NK-92 treated with Interleukin-12 subunit alpha and Interleukin-12 subunit beta, amount 100 ng/mL, for 24 hours (cell line): ENCODE measurements at places on chromosomes 3 and 15.

GRCh38 chr3:188827576-188827975 is 344.2 kb upstream of the TPRG1 start:
- DNase-seq: no peak

GRCh38 chr3:147384210-147385058 is 21.9 kb downstream of the ZIC4 start:
- no peak for DNase-seq

- DNase-seq: no peak
Observed at GRCh38 chr15:72604794-72605193, 49.7 kb upstream of the GOLGA6B start.

GRCh38 chr3:76096836-76097588 is 311.7 kb upstream of the ZNF717 start:
- DNase-seq: no peak

DNA sequence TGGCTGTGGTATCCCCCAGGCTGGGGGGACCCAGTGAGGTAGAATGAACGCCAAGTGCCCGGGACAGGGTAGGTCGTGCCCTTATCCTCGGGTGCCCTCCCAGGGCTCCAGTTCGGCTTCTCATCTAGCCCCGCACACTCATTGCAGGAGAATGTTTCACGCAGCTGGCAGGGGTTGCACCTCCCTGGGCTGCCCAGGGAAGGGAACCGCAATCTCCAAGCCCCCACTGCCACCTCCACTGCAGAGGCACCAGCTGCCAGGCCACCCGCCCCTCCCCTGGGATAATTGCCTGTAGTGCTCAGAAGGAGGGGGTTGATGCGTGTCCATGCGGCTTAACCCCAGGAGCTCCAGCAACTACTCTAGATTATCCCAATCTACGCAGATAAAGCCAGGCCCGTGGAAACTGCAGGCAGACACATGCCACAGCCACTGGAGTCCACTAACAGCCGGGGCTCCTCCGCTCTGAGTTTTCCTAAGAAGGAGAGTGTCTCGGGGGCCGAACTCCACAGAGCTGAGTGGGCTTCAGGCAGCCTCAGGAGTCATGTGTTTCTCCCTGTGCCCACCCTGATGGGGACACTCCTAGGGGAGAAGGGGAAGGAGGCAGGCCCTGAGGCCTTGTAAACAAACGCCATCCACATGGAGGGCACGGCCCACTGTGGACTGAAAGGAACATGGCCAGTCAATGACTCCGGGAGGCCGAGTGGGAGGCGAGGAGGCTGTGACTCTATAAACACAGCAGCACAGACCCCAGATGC is 137.2 kb upstream of the IQSEC1 start:
- no peak for DNase-seq

GRCh38 chr15:63294359-63294758 is 17.0 kb downstream of the APH1B start:
- no peak for DNase-seq

- DNase-seq: no peak
Observed at GRCh38 chr3:71987828-71988227, 202.9 kb upstream of the PROK2 start.

GRCh38 chr3:125116311-125117080 is 60.7 kb upstream of the HEG1 start:
- DNase-seq: no peak

DNA sequence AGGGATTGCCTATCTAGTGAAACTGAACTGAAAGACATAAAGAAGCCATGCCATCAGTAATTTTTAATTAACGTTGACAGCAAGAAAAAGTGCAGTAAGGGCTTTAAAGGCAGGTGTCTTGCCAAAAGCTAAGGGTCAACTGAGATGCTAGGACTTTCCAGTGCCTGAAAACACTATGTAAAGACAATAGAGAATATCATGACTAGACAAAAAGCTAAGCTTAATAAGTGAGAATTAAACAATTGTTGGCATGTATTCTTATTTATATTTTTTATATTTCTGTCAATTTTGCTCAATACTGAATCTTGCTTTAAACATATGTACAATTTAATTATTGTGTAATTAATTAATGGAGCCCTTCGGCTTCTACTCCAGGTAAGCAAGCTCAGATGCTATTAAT is 803.1 kb downstream of the IGSF11 start:
- DNase-seq: no peak

- no peak for DNase-seq
Observed at GRCh38 chr3:123791417-123791816, 92.7 kb downstream of the MYLK start.

- DNase-seq: no peak
Observed at GRCh38 chr3:15180042-15180611, 25.9 kb upstream of the CAPN7 start.

DNA sequence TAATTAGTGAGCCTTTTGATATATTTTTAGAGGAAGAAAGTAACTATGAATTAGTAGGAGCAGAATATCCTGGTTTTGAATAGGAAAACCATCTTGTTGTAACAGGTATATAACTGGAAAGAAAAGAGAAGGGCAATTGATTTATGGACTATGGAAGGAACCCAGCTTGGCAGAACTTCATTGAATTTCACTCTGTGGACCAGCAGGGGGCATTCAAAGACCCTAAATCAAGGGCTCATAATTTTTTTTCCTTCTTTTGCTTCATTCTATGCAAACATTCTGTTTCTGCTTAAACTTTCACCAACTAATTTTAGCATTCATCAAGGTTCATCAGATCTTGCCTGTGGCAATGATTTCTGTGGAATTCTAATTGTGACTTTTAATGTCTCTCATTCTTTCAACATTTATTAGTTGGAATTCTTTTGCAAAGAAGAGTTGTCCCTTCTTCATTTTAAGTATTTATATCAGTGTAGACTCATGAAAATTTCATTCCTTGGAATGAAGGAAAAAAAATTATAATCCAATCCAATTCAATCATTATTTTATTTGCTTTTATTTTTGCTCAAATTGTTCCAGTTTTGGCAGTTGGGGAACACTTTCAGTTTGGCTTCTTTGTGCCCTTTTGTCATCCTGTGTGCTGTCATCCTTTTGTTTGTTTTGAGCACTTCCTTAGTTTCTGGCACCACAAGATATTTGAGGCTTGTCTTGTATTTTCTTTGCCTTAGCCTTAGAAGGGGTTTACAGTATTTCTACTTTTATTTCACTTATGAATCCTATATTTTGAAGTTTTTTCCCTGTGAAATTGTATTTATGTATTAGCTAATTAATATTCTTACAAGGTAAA is 30.4 kb downstream of the NXPE3 start:
- DNase-seq: no peak

GRCh38 chr3:24520976-24521419 is 26.3 kb upstream of the THRB start:
- no peak for DNase-seq

DNA sequence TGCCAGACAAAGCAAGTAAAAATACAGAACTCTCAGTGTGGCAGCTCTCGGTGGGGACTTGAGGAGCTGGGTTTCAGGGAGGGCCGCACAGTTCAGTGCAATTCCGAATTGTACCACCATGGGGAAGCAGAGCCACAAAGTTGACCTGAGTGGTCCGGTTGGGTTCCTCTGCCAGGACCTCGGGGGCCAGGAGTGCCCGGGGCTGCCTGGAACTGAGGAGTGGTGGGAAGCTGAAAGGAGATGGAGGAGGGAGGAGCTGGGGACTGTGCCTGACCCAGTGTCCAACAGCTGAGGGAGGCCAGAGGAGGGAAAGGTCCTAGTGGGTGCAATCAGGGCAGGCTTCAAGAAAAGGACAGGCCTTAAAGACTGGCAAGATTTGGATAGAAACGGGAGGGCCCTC is 32.2 kb upstream of the TRH start:
- peak; percentile 15 for DNase-seq

DNA sequence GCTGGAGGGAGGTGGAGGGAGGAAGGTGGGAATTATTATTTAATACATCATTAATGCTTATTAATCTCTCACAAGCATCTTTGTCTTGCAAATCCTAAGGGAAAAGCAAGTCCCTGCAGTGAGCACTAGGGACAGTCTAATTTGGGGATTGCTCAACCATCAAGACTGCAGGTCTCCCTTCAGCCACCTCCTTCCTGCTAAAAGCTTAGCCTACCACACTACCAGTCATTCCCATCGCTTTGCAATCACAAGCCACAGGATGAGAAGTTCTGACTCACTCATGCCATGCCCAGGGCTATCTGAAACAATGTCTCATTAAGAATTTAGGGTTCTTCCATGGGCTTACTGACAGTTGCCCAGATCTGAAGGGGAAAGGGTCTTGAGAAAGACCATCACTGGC is 51.0 kb upstream of the EIF1B start:
- no peak for DNase-seq

- peak; percentile 27 for DNase-seq
Observed at GRCh38 chr3:23916152-23916885, 471 bp downstream of the NKIRAS1 start.

GRCh38 chr3:55218577-55218976 is 268.5 kb downstream of the WNT5A start:
- DNase-seq: no peak

- DNase-seq: no peak
Observed at GRCh38 chr3:129118745-129119144, 2.9 kb downstream of the RAB43 start.

GRCh38 chr15:37794947-37795346 is 139.5 kb upstream of the TMCO5A start:
- DNase-seq: no peak

- no peak for DNase-seq
Observed at GRCh38 chr3:13088028-13089006, 15.1 kb upstream of the IQSEC1 start.

DNA sequence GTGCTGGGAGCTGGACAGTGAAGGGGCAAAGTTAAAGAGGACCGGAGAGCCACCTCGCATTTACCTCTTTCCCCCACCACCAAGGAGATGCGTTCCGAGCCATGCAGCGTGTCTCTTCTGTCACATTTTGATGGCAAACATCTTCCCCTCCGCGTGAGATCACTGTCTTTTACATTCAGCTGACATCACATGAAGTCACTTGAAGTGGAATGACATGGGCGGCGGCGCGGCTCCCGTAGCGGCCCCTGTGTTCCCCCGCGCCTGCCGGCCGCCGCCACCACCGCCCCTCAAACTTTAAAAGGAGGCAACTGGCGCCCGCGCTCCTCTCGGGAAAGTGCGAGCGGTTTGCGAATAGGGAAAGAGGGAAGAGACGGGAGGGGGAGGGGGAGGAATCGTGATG is at the start of gene FEZF2:
Gene FEZF2 (minus strand): TSS at position 336 of the 400 bp plus-strand sequence. CDS start 682 bp downstream, outside the sequence.
- DNase-seq: no peak

- no peak for DNase-seq
Observed at GRCh38 chr3:13042715-13043271, 30.4 kb downstream of the IQSEC1 start.

GRCh38 chr15:82963471-82964341 is 11.2 kb upstream of the HOMER2 start:
- DNase-seq: no peak

DNA sequence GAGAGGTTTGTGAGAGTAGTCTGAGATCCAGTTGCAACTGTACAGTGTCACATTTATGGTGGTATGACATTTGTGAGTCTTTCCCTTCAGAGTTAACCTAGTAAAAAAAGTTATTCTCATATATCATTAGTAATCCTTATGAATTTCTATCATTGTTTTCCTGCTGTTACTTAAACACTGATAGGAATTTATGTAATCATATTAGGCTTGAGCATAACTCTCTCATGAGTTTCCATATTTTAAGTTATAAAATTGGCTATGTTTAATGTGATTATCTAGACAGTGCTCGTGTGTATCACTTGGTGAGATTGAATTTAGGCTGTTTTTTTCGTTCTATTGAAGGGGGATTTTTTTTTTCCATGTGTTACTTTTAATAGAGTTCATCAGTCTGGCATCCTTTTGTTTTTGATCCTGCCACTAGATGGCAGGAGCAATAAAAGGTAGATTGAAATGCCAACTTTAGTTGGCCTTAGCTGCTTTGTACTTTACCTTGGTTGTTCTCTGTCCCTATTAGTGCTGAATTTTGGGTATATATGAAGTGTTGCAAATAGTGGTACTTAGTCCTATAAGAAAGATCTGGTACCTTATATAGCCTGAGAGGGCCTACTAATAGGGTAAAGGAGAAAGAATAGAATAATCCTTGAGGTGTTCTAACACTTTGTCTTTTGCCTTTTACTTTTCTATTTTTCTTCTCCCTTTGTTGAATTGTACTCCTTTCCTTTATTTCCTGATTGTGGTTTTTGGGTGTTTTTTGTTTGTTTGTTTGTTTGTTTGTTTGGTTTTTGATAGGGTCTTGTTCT is 17.9 kb downstream of the STT3B start:
- no peak for DNase-seq

DNA sequence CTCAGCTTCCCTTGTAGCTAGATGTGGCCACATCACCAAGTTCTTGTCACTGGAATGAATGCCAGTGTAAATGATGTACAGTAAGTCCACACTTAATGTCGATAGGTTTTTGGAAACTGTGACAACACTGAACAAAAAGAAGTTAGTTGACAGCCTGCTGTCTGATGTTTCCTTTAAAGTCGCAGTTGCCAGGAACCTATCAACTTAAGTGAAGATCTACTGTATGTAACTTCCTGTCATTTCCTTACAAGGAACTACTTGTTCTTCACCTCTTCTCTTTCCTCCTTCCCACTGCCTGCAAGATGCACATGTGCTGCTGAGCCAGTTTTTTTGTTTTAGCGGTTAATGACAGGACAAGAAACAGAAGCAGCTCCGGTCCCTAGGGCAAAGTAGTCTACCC is 44.6 kb downstream of the HDGFL3 start:
- no peak for DNase-seq

- no peak for DNase-seq
Observed at GRCh38 chr3:186170516-186170915, 61.6 kb upstream of the ETV5 start.

GRCh38 chr3:30686176-30686575 is 79.8 kb downstream of the TGFBR2 start:
- no peak for DNase-seq

- DNase-seq: no peak
Observed at GRCh38 chr15:80204231-80204630, 47.8 kb downstream of the CTXND1 start.

GRCh38 chr15:58352026-58352929 is 79.5 kb upstream of the LIPC start:
- DNase-seq: no peak

DNA sequence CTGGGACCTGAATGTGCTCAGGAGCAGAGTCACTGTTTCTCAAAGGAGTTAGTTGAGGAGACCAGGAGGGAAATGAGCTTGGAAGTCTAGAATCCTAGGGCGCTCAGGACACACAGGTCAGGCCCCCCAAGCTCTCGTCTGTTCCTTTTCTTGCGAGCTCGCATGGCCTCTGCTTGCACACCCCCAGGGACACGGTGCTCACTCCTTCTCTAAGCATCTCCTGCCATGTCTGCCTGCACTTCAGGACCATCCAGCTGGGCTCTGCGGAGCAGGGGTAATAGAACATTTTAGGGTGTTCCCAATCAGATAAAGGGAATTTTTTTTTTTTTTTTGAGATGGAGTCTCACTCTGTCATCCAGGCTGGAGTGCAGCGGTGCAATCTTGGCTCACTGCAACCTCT is 213.2 kb downstream of the XXYLT1 start:
- DNase-seq: no peak
